Dorsolateral prefrontal cortex (tissue), 122 donors: ENCODE measurements at places on chromosomes 7 and 10.

DNA sequence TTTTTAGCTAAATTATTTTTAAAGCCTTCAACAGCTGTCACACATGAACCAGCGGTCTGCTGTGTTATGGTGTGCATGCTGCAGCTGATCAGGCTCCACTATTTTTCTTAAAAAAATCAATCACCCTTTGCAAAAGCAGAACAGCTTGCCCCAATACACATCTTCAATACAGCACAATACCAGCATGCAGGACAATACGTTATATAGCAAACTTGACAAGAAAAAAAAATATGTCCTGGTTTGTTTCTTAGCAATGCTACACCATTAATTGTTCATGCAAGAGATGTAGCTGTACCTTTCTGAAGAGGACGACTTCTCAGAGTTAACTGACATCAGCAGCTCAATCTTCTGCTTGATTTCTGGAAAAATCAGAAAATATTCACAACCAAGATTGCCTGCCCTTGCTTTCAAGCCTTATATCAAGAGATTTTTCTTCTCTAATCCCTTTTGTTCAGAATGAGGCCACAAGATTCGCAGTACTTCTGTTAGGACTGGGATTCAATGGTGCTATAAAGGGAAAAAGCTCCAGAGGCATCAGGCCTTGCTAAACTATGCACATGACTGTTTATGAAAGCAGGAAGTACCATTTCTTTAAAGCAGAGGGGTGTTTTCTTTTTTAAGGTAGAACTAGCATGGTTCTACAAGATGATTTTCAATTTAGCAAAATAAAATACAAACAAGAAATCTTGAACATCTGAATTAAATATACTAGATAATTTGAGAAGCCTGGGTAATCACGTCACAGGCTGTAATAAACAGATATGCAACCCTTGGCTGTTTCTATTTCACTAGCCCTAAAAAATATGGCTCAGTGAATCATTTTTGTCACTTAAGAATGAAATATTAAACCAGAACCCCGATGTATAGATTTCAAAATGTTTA, 120.0 kb downstream of the SRPK2 start:
- DNase-seq: peak; percentile 17

DNA sequence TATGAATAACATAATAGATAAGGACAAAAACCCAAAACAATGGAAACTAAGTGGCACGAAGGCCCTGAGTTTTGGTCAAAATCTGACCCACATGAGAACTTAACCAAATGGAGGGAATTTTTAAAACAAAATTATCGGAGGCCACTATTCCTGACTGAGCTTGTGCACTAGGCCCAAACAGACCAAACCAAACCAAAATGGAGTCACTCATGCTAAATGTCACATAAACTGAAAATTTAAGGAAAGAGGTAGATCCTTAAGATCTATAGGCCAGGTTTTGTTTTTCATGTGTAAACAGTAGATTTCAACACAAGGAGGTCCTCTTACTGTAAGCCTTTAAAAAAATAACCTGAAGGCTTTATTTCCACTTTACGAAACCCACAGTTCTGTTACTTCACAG, 3.8 kb upstream of the ZNF92 start:
- DNase-seq: no peak

- DNase-seq: no peak
Measured at GRCh38 chr7:117083648-117084047, 130.3 kb downstream of the ST7 start.

GRCh38 chr7:48643431-48644013, 280.8 kb upstream of the CDC14C start:
- DNase-seq: no peak

DNA sequence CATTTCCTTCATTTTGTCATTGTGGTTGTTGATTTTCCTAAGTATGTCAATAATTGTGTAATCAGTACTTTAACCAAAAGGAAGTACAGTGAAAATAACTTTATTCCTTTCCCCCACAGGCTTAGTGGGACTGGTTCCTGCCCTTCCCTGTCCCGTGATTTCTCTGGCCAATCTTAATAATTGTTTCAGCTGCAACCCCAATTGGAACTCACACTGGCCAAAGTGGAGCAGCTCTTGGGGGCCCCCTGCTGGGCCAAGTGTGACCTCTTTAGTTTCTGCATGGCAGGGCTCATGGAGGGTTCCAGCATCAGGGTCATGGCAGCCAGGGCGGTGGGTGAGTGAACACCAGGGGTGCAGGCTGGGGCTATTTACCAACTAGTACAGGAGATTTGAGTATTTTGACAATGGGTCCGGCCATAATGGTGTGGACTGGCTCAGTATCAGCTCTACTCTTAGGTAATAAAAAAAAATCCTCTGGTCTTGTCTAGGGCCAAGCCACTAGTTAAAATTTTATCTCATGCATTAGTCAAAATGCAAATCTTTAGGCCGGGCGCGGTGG, 31.7 kb downstream of the CYCS start:
- DNase-seq: no peak

DNA sequence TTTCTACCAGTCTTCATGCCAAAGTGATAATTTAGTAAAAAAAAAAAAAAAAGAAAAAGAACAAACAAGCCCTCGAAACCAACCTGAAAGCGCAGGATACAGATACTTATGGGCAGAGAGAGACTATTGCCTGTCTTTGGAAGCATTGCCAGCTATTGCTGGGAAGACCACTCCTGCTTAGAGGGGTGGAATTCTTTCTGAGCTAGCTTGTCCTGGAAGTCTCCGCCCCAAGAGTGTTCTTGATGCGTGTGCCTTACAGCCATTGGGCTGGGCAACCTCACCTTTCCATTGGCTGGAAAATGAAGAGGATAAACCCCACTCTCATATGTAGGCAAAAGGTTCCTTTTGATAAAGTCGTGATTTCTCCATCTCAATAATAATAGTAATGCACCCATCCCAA, 19.9 kb upstream of the INSYN2A start:
- no peak for DNase-seq

GRCh38 chr7:140635345-140635744, 5.3 kb downstream of the DENND2A start:
- DNase-seq: no peak

GRCh38 chr10:49518982-49519578, 19.8 kb downstream of the ERCC6 start:
- peak; percentile 31 for DNase-seq

DNA sequence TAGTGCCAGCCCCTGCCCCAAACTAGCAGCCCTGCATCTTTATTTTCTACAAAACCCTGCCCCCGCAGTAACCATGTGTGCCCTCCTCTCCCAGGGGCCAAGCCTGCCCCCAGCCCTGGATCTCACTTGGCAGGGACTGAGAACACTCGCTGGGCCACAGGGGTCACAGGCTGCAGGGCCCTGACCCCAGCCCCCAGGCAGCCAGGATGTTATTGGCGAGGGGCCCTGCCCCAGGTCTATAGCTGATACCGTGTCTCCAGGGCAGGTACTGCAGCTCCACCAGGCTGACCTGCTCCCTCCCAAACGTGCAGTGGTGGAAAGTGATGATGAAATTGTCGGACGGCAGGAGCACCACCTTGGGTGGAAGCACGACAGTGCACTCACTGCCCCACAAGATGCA, 35.9 kb upstream of the TUBB8 start:
- DNase-seq: no peak

- no peak for DNase-seq
Measured at GRCh38 chr10:13470270-13470669, 58.5 kb downstream of the BEND7 start.

DNA sequence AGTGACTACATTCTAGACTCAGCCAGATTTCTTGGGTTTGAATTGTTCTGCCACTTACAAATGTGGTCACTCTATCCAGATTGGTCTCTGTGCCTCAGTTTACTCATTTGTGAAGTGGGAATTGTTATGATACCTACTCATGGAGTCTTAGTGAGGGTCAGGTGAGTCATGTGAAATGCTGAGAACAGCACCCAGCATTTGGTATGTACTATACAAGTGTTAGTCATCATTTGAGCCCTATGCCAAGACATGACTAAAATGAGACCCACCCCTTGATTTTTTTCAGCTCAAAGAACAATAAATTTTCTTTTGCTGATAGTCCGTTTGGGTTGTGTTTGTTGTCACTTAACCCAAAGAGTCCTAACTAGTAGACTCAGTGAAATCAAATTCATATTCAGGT, 92.8 kb downstream of the CHN2 start:
- no peak for DNase-seq

DNA sequence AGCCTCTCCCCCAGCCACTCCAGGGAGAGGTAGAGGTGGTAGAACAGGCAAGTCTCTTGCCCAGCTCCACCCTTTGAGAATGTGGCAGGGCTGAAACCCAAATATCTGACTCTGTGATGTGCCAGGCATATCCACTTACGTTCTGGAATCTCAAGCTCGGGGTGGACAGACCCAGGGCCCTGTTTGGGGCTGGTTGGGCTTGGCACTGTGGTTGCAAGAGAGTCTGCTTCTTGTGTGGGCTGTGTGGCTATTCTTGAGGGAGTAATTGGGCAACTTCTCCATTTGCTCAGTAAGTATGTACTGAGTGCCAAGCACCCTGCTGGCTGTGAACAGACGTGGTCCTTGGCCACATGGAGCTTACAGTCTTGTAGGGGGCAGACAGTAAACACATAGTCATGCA, 4.7 kb downstream of the UBTD1 start:
- DNase-seq: no peak

- peak; percentile 71 for DNase-seq
Measured at GRCh38 chr10:101830322-101831168, 12.3 kb upstream of the OGA start.

GRCh38 chr10:44944354-44944753, 15.2 kb upstream of the RASSF4 start:
- DNase-seq: no peak

DNA sequence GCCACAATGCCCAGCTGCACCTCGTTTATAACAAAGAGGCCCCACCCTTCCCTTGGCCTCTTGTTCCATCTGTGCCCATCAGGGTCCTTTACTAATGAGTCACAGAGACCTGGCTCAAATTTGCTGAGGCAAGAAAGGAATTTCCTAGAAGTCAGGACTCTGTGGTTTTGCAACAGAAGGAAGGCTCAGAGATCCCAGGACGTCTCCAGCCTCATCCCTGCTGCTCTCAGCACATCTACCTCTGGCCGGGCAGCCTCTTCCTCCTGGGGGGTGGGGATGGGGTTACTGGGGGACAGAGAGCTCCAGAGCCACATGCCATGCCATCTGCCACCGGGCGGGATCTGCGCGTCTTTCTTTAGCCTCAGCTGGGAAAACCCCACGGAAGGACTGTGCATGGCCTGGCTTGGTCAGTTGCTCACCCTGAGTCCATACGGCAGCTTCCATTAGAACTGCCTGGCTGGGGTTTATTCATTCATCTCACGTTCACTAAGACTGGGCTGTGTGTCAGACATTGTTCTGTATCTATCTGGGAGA, 41.9 kb upstream of the PSMG3 start:
- DNase-seq: peak; percentile 40

DNA sequence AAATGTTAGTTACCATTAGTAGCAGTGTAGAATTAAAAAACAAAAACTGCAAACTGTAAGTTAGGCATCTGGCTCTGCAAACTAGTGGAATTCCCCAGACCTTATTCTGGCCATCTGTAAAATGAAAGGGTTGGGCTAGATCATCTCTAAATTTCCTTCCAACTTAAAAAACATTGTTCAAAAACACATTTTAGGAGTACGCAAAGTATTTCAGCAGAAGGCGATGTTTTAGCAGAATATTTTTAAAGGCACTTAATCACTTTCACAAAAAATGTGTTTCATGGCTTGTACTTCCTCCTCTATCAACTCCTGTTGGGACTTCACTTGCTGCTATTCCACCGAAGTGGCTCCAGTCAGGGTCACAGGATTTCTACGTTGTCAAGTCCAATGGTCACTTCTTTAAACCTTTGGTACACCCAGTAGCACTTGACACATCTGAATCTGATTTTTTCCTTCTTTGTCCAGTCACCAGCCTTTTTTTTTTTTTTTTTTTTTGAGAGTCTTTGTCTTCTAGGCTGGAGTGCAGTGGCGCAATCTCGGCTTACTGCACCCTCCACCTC, 169.0 kb downstream of the AHR start:
- DNase-seq: no peak
